ENCODE measurements at places on chromosomes 3 and 15.

DNA sequence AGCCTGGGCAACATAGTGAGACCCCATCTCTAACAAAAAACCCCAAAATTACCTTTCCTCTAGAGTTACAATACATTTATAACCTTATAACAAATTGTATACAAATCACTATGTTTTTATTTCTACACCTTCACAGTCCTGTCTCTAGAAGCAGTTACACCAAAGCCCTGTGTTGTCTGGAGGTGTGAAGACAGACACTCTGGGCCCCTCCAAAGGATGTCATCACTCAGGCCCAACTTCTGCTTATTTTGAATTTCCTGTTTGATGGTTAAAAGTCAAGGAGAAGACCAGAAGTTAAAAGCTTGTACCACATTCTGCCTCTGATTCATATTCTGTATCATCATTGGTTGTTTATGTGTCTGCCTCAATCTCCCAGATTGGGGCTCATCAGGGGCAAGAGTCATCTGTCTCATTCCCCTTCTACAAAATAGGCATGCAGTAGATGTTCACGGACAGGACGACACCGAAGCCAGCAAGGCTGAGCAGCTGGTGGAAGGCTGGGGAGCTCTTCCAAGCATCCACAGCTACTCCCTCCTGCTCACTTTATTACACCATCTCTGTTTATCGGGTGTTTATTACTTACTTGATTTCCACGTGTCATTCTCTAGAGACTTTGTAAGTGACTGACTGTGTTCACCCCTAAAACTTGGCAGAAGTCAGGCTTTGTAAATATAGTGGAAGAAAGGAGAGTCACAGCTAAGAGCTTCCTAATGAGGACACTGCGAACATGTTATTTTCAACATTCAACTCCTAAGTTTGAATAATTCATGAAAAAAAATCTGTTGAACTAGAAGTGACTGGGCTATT, 136.8 kb upstream of the ANKRD28 start:
- no peak for DNase-seq

- DNase-seq, result no peak
Measured at GRCh38 chr3:124787476-124788195, 57.4 kb downstream of the UMPS start.

GRCh38 chr3:43249405-43249804, 36.9 kb upstream of the SNRK start:
- no peak for DNase-seq

DNA sequence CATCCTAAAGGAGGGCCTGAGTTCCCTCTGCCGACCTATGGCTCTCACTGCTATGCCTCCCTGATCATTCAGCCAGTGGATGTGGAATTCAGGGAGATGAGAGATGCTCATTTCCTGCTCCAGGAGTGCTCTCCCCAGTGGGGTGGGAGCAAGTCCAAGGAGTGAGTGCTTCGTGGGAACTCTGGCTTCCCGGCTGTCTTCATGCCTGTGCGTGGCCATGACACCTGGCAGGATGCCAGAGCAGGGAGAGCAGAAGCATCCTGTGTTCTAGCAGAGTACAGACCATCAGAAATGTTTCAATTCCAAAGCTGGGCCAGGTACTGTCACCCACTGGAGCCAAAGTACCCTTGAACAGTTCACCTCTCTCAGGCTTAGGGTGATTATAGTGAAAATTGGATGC, 45.1 kb downstream of the APH1B start:
- no peak for DNase-seq

- DNase-seq, result no peak
Measured at GRCh38 chr3:156643729-156644389, 30.5 kb upstream of the TIPARP start.

DNA sequence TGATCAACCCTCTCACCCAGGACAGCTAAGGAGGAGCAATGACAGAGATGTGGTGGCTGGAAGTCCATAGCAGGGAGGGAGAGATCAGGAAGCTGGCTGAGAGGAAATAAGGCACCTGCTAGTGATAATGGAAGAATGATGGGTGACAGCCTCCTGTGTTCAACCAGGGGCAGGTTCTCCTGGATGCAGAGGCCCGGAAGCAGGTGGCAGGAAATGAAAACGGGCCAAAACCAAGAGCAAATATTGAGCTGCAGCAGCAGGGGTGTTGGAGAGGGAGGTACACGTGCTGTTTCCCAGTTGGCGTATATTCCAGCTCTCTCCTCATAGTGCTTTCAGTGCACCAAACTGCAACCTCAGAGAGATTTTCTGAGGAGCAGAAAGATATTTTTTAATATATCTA, 213.4 kb upstream of the TBL1XR1 start:
- DNase-seq, result no peak

GRCh38 chr3:7282988-7283387, 422.1 kb downstream of the GRM7 start:
- DNase-seq, result no peak

Data from right renal cortex interstitium (tissue), 3 donors.